T-cell (primary cell): ENCODE measurements at places on chromosomes 3 and 15.
A peak's percentile ranks its signal among the peaks of the same experiment; 100 is the strongest.

DNA sequence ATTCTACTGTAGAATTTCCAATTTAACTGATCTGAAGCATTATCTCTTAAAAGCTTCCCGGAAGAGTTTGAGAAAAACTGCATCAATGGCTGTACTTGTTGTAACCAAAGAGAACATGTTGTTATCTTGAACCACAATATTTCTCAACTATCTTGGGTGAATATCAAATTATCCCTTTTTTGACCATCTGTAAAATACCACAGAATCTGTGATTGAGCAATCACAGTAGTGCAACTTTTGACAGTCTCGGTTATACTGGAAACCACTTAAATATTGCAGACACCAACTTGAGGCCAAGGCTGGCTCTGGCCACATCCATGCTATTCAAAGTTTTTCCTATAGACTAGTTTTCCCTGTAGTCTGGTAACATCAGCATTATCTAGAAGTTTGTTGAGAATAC, 842.8 kb upstream of the EPHA6 start:
- DNase-seq = no peak

DNA sequence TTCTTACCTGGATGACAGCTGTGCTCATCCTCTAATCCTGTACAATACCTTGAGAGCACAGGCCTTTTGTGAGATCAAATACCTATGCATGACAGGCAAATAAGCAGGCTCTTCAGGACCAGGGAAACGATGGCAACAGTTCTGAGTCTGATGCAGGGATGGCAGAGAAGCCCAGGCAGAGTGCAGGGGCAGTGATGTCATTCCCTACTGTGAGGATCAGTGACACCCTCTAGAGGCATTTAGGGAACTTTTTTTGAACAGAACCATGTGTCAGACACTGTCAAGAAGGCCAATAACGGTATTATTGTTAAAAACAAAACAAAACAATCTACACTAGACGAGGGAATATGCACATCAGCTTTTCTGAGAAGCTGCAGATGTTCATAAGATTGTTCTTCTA, 314.8 kb upstream of the CTDSPL start:
- no peak for DNase-seq

DNA sequence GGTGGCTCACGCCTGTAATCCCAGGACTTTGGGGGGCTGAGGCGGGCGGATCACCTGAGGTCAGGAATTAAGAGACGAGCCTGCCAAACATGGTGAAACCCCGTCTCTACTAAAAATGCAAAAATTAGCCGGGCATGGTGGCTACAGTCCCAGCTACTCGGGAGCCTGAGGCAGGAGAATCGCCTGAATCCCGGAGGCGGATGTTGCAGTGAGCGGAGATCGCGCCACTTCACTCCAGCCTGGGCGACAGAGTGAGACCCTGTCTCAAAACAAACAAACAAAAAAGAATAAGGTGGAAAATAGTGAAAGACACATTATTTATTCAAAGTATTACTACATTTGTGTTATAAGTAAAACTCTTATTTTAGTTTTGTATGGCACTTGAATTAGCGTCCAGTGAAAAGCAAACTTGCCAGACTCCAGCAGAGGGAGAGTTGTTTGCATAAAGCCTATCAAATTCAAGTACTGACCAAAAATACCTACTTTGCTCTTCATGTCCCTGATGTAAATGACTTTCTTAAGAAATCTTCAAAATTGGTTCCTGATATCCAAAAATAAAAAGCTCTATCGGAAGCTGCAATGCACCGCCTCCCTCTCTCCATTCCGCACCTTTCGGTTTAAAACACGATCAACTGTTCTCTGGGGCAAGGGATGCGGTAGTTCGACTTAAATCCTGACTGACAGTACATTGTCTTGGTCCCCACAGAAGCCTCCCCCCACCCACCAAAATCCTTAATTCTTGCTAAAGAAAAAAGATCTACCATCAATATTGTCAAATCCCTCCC, 1.2 kb downstream of the TRPM7 start:
- no peak for DNase-seq

GRCh38 chr15:90711842-90712241, 5.3 kb upstream of the BLM start:
- DNase-seq = no peak

- DNase-seq = no peak
Observed at GRCh38 chr3:44955917-44956316, 20.1 kb downstream of the ZDHHC3 start.

- DNase-seq = no peak
Observed at GRCh38 chr3:45712434-45713110, 23.4 kb downstream of the SACM1L start.

- no peak for DNase-seq
Observed at GRCh38 chr15:67039384-67040075, 25.9 kb upstream of the SMAD3 start.

DNA sequence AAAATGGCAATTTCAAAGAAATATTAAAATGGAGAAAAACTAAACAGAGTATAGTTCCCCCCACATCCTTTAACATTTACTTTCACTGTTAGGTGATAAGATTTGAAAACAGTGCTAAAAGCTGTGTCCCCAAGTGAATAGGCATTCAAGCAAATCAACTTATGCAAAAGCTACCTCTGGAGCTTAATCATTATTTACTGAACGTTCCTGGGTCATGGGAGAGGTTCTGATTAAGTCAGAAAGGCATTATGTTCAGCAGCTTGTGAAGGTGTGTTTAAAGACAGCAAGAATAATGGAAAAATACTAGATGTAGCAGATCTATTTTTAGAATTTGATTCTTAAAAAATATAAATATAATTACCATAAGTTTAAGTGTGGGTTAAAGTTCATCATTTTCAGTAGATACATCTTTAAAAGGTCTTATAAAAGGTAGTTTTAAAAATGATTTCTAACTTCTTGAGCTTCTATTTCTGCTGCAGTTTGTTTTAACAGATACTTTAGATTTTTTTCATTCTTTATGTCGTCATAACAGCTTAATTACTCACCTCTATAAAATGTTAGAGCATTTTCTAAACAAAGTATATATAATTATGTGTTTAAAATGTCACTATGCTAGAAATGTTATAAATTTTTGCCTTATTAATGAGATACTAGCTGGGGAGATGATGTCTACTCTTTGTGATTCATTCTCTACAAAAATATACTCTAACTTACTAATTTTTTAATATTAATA, 127.9 kb downstream of the MITF start:
- no peak for DNase-seq

DNA sequence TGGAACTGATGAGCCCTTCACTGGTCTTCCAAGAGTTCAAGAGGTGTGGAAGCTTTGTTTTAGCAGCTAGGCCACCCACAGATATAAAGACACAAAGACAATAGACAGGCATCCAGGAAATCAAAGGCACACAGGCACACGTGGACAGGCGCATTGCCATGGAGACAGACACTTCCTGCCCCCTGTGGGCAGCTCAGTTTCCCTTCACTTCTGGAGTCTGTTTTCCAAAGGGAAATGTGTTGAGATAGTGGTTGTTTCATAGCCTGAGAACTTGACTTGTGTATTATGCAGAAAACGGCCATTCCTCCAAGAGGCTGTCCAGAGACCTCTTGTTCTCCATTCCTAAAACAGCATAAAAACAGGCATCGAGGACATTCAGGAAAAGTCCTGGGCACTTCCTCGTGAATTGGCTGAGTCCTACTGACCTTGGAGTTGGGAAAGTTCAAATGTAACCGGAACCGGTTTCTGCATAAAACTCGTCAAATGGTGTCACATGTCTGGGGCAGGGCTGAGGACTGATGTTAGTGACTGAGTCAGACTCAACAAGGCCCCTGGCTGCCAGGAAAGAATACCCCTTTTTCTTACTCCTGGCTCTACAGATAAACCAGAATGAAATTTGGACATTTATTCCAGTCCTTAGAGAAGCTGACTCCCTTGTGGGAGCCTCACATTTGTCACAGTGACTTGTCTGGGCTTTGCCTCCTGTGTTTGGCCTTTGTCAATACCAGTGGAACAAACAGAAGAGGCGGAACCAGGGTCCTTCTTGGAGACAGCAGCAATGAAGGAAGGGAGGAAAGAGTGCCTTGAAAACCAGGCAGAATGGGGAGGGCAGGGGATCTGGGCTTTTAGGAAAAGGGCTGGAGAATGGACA, 1.3 kb downstream of the ALPK3 start:
- DNase-seq = no peak

DNA sequence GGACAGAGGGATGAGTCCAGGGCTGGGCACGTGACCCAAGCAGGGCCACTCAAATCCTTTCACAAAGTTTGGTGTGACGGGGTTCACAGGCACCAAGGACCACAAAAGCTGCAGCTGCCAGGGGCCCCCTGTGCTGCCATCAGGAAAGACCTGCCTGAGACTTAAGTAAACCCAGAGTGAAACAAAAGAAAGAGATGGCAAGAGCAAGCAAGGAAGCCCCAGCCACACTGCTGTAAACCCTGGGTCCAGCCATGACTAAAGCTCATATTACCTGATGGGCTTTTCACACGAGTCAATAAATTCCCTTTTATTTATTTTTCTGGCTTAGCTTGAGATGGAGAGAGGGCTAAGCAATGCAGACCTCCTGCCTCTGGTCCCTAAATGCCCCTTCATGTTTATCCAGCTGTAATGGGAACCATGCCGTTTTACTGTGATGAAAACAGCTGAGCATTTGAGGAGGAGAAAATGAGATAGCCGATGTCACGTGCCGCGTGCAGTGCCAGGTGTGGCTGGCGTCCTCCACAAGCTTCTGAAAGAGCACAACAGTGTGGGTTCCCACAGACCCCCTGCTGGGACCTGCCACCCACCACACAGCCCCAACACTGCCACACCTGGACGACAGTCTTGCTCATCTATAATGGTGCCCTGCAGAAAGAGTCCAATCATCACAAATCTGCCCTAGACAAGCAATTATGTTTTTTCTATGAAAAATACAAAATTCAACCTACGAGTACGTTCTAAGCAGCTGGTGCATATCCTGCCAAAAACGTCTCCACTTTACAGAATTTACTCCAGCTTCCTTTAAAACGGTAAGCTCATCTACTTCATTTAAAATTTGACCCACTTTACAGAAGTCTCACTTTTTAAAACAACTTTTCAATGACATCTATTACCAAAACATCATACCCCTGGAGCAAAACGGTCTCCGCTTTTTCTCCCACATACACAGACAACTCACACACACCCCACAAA, 34.2 kb downstream of the ADAMTS17 start:
- peak; percentile 34 for DNase-seq

DNA sequence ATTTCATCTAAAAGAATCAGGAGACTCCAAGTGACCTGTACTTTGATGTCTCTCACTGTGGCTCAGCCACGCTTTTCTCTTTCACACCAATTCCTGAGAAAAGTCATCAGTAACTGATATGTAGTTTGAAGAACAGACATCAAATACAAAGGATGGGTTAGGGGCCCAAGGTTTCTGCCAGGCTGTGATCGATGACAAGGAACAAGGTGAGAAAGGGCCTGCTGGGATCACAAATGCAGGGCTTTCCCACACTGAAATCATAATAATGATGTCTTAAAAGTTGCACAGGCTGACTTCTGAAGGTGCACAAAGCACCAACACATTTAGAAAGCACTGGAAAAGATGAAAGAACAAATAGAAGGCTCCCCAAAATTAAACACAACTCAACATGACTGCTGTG, 396.9 kb downstream of the MAGI1 start:
- DNase-seq = no peak

DNA sequence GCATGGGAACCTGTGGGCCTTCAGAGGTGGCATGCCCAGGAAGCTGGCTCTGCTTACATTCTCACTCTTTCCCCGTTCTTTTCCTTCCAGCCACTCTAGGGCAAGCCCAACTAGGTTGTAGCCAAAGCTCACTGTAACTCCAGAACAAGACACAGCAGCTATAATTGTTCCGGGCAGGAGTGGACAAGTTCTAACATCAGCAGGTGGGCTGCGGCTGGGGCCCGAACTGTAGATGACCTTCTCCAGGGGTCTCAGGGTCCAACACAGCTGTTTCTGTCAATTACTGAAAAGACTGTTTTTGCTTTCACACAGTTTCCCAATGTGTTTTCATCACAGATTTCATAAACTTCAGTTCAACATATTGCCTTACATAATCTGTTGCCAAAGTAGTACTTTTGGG, 11.5 kb downstream of the RASGRP1 start:
- no peak for DNase-seq

DNA sequence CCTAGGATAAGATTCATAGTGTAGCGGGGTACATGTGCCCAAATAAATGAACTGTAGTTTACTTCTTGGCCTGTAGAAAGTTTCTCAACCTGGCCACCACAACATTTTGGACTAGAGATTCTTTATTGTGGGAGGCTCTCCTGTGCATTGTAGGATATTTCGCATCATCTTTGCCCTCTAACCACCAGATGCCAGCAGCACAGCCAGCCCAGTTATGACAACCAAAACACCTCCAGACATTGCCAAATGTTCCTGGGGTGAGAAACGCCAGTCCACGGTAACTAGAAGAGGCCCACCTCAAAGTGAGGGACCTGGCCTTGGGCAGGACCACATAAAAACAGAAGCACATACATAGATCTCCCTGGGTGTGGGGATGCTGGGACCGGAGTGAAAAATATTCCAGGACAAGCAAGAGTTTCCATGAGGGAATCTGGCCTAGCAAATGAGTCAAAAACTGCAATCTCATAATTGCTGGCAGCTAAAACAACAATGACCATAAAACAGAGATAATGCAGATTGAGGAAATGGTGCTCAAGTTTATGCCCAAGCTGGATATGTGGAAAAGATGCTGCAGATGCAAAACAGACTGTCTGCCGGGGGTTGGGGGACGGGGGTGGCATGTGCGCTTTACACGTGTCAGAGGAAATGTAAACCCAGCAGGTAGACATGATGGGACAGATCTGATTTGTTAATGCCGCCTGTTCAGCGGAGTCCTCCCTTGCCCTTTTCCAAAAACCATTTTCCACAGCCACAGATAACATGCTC, 39.7 kb downstream of the ARHGEF3 start:
- DNase-seq = no peak

GRCh38 chr15:84823282-84823878, 6.2 kb downstream of the ALPK3 start:
- DNase-seq = no peak

- DNase-seq = no peak
Observed at GRCh38 chr15:100230784-100231183, 111.0 kb downstream of the ADAMTS17 start.

DNA sequence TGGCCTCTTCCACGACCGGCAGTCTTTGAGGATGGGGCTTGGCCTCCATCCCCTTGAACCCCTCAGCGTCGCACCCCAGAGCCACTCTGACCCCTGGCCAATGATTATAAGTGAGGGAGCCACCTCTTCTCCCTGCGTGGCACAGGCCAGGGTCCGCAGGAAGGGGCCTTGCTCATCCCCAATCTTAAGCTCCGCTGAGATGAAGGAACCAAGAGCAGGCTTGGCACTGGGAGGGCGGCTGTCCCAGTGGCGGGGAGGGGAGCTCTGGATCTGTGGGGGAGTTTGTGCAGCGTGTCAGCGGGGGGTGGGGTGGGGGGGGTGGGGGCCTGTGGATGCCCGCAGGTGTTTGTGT, 13.8 kb upstream of the ADPGK start:
- DNase-seq = no peak
